ENCODE measurements at places on chromosomes 6 and 20.
A peak's percentile ranks its signal among the peaks of the same experiment; 100 is the strongest.

DNA sequence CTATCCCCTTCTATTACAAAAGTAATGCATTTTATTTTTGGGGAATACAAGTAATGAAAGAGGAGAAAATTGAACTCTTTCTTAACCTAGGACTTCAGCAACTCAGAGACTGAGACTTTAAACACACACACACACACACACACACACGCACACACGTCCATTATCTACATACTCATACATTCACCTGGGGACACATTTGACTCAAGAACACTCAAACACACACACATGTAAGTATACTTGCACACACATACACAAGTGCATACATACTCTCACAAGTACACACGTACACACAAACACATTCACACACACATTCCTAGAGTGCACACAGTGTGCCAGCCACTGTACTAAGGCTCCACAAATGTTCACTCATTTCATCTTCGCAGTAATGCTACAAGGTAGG is 2.1 kb upstream of the R3HDML start:
- no peaks in the 10 kb centered on the region for H3K36me3 ChIP-seq
- DNase-seq = no peak
- no peak overlapping the region for H3K4me3 ChIP-seq
- H3K27me3 ChIP-seq = no peaks in the 10 kb centered on the region

GRCh38 chr6:142015011-142015410 is 117.7 kb upstream of the GJE1 start:
- DNase-seq = peak; percentile 14
- H3K4me1 ChIP-seq = peaks cover 62% of the 10 kb centered on the region
- peak overlapping the region; percentile 56 for H3K4me3 ChIP-seq

GRCh38 chr6:104477569-104477968 is 382.1 kb downstream of the HACE1 start:
- no peaks in the 10 kb centered on the region for H3K36me3 ChIP-seq
- DNase-seq = no peak
- no peak overlapping the region for H3K4me3 ChIP-seq
- no peaks in the 10 kb centered on the region for H3K27me3 ChIP-seq
- peaks cover 20% of the 10 kb centered on the region for H3K4me1 ChIP-seq

GRCh38 chr6:23016696-23017095 is 447.3 kb downstream of the HDGFL1 start:
- H3K36me3 ChIP-seq = no peaks in the 10 kb centered on the region
- H3K27me3 ChIP-seq = no peaks in the 10 kb centered on the region
- H3K4me3 ChIP-seq = no peak overlapping the region
- H3K27ac ChIP-seq = no peak overlapping the region
- H3K4me1 ChIP-seq = peaks cover 30% of the 10 kb centered on the region

DNA sequence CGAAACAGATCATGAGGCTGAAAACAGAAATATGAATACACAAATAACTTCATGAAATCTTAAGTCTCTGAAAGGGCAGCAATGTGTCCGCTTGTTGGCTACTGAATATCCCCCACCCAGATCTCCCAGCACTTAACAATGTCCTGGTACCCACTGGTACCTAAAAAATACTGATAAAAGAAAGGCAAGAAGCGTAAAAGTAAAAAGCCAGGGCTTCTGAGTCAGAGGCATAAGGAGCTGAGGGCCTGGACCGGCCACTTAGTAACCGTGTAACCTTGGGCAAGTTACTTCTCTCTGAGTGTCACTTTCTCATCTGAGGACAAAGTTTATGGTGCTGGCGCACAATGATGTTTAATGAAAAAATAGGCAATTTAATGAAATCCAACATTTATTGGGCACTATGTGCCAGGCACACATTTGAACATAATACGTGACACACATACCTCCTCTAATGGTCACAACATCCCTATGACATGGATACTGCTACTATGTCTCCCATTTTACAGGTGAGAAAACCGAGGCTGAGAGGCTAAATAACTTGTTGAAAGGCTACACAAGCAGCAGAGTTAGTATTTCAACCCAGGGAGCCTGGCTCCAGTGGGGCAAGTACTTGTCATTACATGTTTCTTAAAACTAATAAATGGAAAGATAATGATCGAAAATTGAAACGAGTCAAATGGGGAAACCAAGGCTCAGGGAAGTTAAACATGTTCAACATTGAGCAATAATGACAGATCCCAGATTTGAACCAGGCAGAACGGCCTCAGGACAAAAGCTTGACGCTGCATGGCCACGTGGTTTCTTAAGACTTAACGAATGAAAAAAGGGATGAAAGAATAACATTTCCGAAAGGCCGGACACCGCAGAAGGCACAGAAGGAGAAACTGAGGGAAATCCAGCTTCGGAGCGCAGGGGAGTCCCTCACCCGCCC is 828 bp downstream of the TP53RK start:
- peak overlapping the region; percentile 97 for H3K27ac ChIP-seq
- H3K4me1 ChIP-seq = peaks cover 40% of the 10 kb centered on the region
- no peaks in the 10 kb centered on the region for H3K27me3 ChIP-seq
- DNase-seq = no peak
- H3K36me3 ChIP-seq = peaks cover 18% of the 10 kb centered on the region

DNA sequence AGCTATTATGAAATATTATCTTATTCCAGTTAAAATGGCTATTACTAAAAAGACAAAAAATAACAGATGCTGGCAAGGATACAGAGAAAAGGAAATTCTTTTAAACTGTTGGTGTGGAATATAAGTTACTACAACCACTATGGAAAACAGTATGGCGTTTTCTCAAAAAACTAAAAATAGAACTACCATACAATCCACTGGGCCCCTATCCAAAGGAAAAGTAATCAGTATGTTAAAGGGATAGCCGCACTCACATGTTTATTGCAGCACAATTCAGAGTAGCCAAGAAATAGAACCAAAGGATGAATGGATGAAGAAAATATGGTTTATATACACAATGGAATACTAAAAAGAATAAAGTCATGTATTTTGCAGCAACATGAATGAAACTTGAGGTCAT is 303.8 kb upstream of the ECI2 start:
- DNase-seq = no peak
- peaks cover 5% of the 10 kb centered on the region for H3K4me1 ChIP-seq
- no peaks in the 10 kb centered on the region for H3K36me3 ChIP-seq
- H3K27me3 ChIP-seq = no peaks in the 10 kb centered on the region

DNA sequence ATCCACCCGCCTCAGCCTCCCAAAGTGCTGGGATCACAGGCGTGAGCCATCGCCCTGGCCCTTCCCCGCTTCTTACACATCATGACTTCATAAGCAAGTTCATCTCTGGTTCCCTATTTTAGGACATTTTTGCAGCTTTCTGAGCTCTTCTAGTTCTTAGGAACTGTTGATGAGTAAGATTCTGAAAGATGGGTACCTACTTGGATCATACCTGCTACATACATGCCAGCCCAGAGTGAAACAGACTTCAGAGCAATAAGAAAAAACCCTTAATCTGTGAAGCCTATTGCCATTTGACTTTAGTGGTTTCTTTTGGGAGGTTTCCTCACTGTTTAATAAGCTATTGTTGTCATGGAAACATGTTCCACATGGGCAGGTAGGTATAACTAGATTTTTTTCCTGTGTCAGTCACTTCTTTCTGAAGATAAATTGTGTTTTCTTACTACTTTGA is 27.9 kb upstream of the TMEM217 start:
- no peak for DNase-seq
- no peaks in the 10 kb centered on the region for H3K4me1 ChIP-seq
- H3K27me3 ChIP-seq = no peaks in the 10 kb centered on the region
- no peak overlapping the region for H3K27ac ChIP-seq
- peaks cover 42% of the 10 kb centered on the region for H3K36me3 ChIP-seq
- no peak overlapping the region for H3K4me3 ChIP-seq

GRCh38 chr20:2421247-2421646 is 40.5 kb downstream of the TGM6 start:
- no peaks in the 10 kb centered on the region for H3K36me3 ChIP-seq
- H3K27ac ChIP-seq = no peak overlapping the region
- no peaks in the 10 kb centered on the region for H3K4me1 ChIP-seq

GRCh38 chr20:20226554-20226953 is 141.3 kb upstream of the INSM1 start:
- DNase-seq = no peak
- peaks cover 13% of the 10 kb centered on the region for H3K4me1 ChIP-seq
- H3K4me3 ChIP-seq = no peak overlapping the region
- 0 out of 2 replicates have a peak, but pooled peaks cover 2% of the 10 kb centered on the region for H3K36me3 ChIP-seq
- H3K27ac ChIP-seq = no peak overlapping the region

GRCh38 chr20:45630371-45630770 is 713 bp downstream of the WFDC9 start:
- no peaks in the 10 kb centered on the region for H3K36me3 ChIP-seq
- peaks cover 8% of the 10 kb centered on the region for H3K4me1 ChIP-seq
- H3K27ac ChIP-seq = no peak overlapping the region
- peaks cover 4% of the 10 kb centered on the region for H3K27me3 ChIP-seq

- peaks cover 6% of the 10 kb centered on the region for H3K36me3 ChIP-seq
- H3K4me3 ChIP-seq = no peak overlapping the region
- H3K4me1 ChIP-seq = peaks cover 21% of the 10 kb centered on the region
- DNase-seq = no peak
- no peak overlapping the region for H3K27ac ChIP-seq
These were observed 20.6 kb upstream of the FABP7 start for GRCh38 chr6:122758927-122759334.

DNA sequence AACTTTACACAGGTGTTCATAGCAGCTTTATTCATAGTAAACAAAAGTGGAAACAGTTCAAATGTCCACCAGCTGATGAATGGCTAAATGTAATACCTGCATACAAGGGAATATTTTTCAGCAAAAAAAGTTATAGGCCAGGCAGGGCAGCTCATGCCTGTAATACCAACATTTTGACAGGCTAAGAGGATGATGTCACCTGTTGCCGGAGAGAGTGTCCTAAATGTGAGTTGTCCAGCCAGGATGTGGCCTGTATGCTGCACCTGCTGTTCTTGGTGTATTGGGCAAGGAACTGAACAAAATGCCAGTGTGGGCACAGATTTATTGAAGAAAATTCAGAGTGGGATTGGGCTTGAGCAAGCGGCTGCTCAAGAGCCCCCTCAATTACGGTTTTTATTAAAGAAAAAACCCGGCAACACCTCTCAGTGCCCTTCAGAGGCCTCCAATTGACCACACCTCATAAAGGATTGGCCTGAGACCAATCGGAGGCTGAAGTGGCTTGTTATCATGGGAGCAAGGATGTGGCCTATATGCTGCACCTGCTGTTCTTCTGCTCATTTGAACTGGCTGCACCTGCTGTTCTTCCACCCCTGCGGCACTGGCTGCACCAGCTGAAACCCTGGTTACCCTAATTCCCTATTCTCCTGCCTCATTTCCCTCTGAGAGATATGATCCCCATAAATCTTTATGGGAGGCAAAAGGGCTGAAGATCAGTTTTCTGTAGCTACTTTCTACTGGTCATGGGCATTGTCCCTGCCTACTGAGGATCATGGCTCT is 164.3 kb upstream of the PROKR2 start:
- no peak overlapping the region for H3K4me3 ChIP-seq
- DNase-seq = no peak
- H3K4me1 ChIP-seq = peaks cover 17% of the 10 kb centered on the region
- H3K36me3 ChIP-seq = no peaks in the 10 kb centered on the region

- H3K27ac ChIP-seq = no peak overlapping the region
- no peaks in the 10 kb centered on the region for H3K36me3 ChIP-seq
- no peak overlapping the region for H3K4me3 ChIP-seq
These were observed 96.6 kb downstream of the YTHDF1 start for GRCh38 chr20:63119121-63119962.

GRCh38 chr6:31558631-31559500 is 11.5 kb downstream of the NFKBIL1 start:
- no peak for DNase-seq
- no peak overlapping the region for H3K27ac ChIP-seq
- no peak overlapping the region for H3K4me3 ChIP-seq
- no peaks in the 10 kb centered on the region for H3K27me3 ChIP-seq
- peaks cover 17% of the 10 kb centered on the region for H3K36me3 ChIP-seq

DNA sequence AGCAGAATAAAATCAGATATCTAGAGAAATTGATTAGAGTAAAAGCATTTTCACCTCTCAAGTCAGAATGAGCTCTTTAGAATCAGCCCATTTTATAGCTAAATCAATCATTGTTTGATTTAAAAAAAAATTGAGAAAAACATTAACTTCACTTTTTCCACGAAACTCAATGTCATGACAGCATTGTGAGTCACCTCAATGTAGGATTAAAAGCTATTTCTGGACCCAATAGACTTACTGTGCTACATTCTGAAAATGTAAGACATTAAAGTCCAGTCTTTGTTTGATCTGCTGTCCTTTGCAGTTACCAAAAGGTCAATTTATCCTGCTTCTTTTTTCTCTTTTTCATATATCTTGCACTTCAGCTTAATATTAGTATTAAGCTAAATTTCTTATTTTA is 519.4 kb upstream of the ZNF337 start:
- DNase-seq = no peak
- H3K4me3 ChIP-seq = no peak overlapping the region
- no peak overlapping the region for H3K27ac ChIP-seq
- no peaks in the 10 kb centered on the region for H3K36me3 ChIP-seq
- H3K4me1 ChIP-seq = peaks cover 2% of the 10 kb centered on the region

GRCh38 chr20:8361006-8361652 is 229.1 kb downstream of the PLCB1 start:
- H3K27ac ChIP-seq = peak overlapping the region; percentile 39
- no peak overlapping the region for H3K4me3 ChIP-seq
- H3K4me1 ChIP-seq = peaks cover 20% of the 10 kb centered on the region
- no peaks in the 10 kb centered on the region for H3K27me3 ChIP-seq
- no peaks in the 10 kb centered on the region for H3K36me3 ChIP-seq
- no peak for DNase-seq

DNA sequence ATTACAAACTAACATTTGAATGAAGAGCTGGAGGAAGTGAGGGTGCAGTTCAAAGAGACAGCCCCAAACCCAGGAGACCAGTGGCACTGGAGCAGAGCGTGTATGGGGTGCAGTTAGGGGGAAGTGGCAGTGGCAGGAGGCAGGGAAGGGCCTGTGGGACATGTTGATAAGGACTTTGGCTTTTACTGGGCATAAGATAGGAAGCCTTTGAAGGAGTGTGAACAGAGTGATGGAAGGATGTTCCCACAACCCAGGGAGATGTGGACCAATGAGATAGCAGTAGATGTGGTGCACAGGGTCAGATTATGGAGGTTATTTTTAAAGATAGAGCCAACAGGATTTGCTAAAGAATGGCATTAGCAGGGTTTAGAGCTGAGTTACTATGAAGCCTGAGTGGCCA is 56.4 kb downstream of the AIG1 start:
- no peaks in the 10 kb centered on the region for H3K4me1 ChIP-seq
- H3K27me3 ChIP-seq = no peaks in the 10 kb centered on the region
- H3K27ac ChIP-seq = no peak overlapping the region
- no peak for DNase-seq
- peaks cover 33% of the 10 kb centered on the region for H3K36me3 ChIP-seq
- H3K4me3 ChIP-seq = no peak overlapping the region

- no peaks in the 10 kb centered on the region for H3K4me1 ChIP-seq
- H3K27me3 ChIP-seq = no peaks in the 10 kb centered on the region
- H3K36me3 ChIP-seq = no peaks in the 10 kb centered on the region
- H3K4me3 ChIP-seq = no peak overlapping the region
- H3K27ac ChIP-seq = no peak overlapping the region
- no peak for DNase-seq
These were observed 289.9 kb upstream of the ZFP64 start for GRCh38 chr20:52481443-52481842.
